ENCODE measurements at places on chromosomes 5 and 9. TPM values are rescaled to one million over a fixed set of nuclear protein-coding genes. Genes with fewer than 3 reads are reported as not detected.

- DNase-seq, result no peak
Measured at GRCh38 chr5:167415779-167416746, 875.4 kb upstream of the WWC1 start.

DNA sequence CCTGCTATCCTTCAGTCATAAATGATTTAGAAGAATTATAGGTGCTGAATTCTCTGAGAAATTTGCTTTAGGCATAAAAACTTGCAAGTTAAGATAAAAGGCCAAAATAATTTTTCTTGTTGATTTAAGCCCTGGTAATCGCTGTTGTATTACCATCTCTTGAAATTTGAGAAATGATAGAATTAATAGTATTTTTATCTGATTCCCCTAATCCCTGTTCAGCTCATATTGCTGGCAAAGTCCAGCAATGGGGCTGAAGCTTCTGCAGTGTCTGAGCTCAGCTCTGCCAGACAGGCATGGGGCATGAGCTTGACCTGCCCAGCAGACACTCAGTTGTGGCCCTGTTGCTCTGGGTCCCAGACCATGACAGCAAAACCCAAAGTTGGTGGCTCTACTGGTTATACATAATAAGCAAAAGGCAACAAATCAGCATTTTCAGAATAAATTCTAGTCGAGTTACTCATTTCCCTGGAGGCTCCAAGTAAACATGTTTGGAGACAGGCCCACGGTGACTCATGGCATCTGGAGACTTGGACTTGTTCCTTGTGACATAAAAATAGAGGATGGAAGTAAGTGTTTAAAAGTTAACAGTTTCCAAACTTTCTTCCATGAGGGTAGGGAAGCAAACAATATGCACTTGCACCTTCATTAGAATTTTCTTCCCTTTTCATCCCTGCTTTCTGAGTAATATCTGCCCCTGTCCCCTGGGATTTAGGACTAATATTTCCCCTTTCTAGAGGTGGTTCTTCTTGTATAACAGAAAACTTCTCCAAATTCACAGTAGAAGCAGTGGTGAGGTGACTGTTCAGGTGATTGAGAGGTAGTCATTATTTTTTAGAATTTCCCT, 60.2 kb upstream of the SLC2A8 start:
- DNase-seq, result no peak

DNA sequence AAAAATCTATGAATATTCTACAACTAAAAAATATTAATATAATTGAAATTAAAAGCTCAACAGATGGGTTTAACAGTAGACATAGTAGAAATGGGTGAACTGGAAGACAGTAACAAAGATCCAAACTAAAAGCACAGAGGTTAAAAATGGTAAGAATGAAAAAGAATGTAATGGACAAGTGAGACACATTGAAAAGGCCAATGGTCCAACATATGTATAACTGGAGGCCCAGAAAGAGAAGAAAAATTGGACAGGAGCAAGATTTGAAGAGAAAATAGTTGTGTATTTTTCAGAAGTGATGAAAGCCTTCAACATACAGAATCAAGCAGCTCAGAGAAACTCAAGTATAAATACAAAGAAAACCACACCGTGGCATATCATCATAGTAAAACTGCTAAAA, 58.6 kb downstream of the PCDHGC5 start:
- no peak for DNase-seq

- DNase-seq, result no peak
Measured at GRCh38 chr9:128015696-128016095, 34.9 kb upstream of the EEIG1 start.

The HTR4 gene
- polyA plus RNA-seq, result not detected

The CCDC192 gene
- not detected for polyA plus RNA-seq

- no peak for DNase-seq
Measured at GRCh38 chr5:147188200-147189108, 46.4 kb upstream of the STK32A start.

GRCh38 chr9:14561929-14562405, 131.3 kb downstream of the ZDHHC21 start:
- no peak for DNase-seq

The PRR16 gene
- not detected for polyA plus RNA-seq

The DRD1 gene
- polyA plus RNA-seq, result not detected

DNA sequence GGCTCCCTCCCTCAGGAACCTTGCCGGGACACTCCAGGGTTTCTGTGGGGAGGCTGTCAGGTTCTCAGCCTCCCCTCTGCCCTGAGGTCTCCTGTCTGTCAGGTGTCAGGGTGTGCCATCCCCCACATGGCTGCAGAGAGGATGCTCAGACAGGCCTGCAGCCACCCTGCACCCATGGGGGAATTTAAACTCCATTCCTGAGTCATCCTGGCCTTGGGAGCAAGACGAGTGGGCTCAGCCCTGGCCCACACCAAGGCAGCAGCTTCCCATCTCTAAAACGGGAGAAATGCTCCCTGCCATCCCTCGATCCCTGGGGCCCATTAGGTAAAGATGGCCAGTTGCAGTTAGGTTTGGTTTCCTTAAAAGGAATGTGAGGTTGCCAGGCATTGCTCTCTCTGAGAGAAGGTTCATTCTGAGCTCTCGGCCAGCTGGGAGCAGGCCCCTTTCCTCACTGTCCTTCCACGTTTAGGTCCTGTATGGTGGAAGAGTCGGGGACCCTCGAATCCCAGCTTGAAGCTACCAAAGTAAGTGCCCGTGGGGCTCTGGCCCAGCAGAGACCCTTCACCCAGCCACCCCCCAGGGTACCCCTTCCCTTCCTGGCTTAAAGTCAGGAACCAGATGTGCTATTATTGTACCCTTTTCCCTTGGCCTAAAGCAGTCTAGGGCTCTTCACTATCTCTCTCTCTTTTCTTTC, 26.6 kb downstream of the DYNC2I2 start:
- DNase-seq, result no peak

- DNase-seq, result no peak
Measured at GRCh38 chr5:133485468-133485867, 126.9 kb downstream of the FSTL4 start.

GRCh38 chr9:137973829-137974416, 96.3 kb downstream of the CACNA1B start:
- DNase-seq, result no peak

The SLC9A3 gene
- 5.5 TPM for polyA plus RNA-seq

The SLC1A3 gene
- polyA plus RNA-seq, result not detected

DNA sequence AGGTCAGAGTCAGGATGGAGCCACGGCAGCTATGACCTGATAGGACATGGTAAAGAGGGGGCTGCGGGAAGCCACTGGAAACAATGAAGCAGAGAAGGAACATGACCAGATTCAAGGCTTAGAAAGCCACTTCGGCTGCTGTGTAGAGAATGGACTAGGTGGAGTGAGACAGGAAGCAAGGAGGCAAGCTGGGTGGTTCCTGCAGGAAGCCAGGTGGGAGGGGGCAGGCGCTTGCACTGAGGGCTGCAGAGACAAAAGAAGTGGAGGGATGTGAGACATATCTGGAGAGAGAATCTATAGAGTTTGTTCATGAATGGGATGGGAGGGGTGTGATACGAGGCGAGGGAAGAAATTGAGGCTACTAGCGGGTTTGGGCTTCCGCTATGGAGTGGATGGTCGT, 19.0 kb upstream of the N4BP3 start:
- no peak for DNase-seq

The IL9 gene
- not detected for polyA plus RNA-seq

The LCP2 gene
- polyA plus RNA-seq, result 295 TPM

The TAF11L5 gene
- not detected for polyA plus RNA-seq

DNA sequence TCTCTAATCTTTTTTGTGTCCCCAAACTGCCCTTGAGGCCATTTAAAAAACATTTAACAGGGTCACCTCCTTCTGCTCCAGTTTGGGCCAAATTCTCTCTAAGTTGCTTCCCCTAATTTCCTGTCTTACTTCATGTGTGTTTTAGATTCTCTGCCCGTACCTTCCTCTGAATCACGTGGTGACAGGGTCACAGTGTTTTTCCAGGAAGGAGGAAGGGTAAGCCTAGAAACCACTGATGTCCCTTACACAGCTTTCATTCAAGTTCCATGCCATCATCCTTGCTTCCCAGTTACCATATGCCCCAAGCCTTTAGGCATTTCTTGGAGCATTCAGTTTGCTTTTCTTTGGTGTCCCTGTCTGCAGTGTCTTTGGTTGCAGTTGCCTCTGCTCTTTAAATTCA, 42.4 kb upstream of the MACIR start:
- no peak for DNase-seq

The LCN9 gene
- not detected for polyA plus RNA-seq

DNA sequence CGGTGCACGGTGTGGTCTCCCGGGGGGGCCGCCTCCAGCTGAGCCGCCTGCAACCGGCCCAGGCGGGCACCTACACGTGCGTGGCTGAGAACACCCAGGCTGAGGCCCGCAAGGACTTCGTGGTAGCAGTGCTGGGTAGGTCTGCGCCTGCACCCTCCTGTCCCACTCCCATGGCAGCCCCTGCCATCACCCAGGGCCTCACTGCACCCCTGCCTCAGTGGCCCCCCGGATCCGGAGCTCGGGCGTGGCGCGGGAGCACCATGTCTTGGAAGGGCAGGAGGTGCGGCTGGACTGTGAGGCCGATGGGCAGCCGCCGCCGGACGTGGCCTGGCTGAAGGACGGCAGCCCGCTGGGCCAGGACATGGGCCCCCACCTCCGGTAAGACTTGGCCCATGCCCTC, 53.8 kb upstream of the ASS1 start:
- no peak for DNase-seq

The SLC36A3 gene
- not detected for polyA plus RNA-seq

DNA sequence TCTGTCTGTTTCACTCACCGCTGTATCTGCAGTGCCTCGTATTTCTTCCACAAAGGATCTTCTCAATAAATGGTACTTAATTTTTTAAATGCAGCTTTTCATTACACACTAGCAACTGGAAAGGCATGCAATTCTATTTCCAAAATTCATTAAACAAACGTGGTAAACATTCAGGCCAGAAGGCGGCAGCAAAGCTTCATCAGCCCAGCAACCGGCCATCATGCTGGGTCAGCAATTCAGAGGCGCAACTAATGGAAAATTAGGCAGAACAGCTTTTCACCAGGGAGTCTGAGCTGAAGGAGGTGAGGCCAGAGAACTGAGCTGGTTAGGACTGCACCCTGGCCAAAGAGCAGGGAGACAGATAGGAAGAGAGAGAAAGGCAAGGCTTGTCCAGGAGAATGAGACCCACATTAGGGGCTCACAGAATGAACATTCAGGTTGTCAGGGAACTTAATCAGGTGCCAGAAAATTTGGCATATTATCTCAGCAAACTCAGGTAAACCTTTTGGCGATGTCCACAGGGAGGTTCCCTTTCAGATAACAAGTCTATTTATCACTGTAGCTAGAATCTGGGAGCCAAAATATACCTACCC, 17.7 kb upstream of the RNF180 start:
- DNase-seq, result no peak

GRCh38 chr5:66829826-66830225, 233.6 kb downstream of the MAST4 start:
- DNase-seq, result no peak

The PPP1R26 gene
- not detected for polyA plus RNA-seq

All from naive thymus-derived CD4-positive, alpha-beta T cell (primary cell).